ENCODE measurements at places on chromosomes 3 and 15.

DNA sequence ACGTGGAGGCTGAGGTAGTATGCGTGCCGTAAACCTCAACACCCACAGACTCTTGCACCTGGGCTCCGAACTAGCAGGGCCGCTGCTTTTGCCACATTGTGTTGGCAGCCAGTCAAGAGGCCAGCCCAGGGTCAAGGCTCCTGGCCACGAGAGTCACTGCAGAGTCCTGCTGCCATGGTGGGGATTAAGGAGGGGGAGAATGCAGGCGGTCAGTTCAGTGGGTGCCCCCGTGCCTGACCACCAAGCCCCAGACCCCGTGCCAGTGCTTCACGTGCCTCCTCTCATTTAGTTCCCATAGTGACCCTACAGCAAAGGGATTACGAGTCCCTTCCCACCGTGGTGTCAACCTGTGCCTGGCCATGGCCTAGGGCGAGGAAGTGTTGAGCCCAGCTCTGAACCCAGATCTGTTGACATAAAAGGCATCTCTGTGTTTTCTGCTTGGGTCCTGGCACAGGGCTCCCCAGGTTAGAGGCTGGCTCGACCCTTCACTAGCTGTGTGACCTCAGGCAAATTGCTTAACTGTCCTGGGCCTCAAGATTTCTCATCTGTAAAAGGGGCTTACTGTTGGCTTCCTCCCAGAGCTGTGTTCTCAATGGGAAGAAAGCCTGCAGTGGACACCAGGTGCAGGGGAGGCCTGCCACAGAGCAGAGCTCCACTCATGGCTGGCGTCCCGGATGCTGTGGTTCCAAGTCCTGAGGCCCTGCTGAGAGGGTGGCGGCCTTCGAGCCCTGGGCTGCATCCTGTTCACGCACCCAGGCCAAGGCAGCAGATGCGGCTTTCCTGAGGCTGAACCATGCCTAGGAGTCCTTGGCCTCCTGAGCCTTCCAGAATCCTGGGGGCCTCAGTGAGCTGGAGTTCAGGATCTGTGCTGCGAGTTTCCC lies 32.8 kb downstream of the FBLN2 start:
- DNase-seq, result no peak

GRCh38 chr3:27326202-27326601 lies 43.0 kb downstream of the NEK10 start:
- no peak for DNase-seq

- DNase-seq, result no peak
These were observed 86.2 kb upstream of the FRMD4B start for GRCh38 chr3:69472093-69472492.

DNA sequence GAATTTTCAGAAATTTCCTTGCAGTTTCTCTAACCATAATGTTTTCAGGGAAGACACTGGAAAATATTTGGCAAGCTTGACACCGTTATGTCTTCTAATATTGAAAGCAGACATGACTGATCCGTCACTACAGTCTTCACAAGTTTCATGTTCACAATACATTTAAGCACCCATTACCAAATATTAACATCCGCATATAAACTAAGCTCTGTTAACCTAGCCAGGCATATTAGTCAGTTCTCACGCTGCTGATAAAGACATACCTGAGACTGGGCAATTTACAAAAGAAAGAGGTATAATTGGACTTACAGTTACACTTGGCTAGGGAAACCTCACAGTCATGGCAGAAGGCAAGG lies 162.7 kb upstream of the LYSMD4 start:
- DNase-seq, result no peak

DNA sequence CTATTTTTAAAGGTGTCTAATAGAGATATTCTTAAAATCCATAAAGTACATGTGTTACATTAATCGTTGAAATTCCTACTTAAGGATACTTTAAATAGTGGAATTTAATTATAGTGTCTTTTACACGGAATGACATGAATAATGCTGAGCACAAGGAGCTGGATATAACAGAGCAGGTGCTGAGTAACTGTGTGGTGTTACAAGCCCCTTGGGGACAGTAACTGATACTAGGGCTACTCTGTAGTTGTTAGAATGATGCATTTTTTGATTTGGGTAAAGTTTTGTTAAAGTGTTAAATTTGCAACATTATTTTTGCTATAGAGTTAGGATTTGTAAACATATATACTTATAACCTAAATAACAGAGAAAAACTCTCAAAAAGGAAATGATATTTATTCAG lies 1496.1 kb downstream of the OTOL1 start:
- DNase-seq, result no peak

DNA sequence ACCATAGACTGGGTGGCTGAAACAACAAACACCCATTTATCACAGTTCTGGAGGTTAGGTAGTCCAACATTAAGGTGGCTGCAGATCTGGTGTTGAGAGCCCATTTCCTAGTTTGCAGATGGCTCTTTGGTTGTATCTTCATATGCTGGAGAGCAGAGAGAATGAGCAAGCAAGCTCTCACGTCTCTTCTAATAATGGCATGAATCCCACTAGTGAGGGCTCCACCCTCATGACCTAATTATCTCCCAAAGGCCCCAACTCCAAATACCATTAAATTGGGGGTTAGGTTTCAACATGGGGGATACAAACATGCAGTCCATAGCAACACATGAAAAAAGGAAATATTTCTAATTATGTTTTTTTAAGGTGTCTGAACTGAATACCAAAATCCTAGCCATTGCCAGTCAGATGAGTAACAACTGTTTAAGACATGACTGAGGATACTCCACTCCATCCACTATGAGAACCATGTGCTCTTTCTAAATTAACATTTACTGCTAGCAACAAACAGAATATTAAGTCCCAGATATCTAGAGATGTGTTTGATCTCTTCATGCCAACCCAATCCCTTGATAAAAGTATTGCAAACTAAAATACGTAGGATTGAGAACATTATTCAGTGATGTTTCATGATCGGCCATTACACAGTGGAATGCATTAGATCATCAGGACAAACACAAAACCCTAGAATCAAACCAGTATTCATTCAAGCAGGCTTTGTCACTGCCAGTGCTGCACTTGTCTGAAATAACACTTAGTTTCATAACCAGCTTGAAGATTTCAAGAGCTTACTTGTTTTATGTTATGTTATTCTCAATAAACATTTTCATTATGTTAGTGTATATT lies 340.3 kb downstream of the SLC9A9 start:
- DNase-seq, result no peak

DNA sequence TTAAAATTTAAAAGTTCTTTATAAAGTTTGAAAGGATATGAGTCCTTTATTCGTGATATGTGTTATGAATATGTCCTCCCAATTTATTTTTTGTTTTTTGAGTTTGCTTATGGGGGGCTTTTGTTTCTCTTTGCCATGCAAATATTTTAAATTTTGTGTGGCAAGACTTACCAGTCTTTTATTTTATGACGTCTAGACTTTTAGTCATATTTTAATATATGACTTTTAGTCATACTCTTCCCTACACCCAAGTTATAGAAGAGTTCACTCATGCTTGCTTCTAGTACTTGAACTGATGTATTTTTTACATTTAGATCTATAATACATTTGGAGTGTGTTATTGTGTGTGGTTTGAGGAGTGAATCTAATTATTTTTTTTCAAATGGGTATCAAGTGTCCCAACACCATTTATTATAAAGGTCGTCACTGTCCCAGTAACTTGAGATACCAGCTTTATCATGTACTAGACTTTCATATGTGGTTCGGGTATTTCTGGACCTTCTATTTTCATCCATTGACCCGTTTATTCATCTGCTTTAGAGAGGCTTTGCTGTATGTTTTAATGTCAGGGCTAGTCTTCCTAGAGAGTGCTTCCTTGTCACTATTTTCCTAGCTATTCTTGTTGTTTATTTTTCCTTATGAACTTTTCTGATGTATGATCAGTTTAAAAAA lies 755 bp downstream of the PARP15 start:
- no peak for DNase-seq

- no peak for DNase-seq
These were observed 51.0 kb upstream of the ATP13A3 start for GRCh38 chr3:194537732-194538247.

- no peak for DNase-seq
These were observed 555.6 kb upstream of the RGMA start for GRCh38 chr15:93644595-93644994.

DNA sequence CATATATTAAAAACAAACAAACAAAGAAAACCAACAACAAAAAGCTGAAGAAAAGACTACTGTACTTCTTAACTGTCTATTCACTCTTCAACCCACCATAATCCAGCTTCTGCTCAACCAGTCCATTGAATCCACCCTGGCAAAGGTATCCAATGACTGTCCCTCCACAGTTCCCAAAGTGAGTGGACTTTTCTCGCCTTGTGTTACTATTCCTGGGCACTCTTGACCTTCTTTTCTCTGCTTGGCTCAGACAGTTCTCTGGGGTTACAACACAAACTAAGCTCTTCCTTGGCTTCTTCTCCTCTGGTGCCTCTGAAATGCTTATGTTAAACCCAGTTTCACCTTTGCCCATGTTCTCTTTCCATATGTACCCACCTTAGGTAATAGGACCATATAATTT lies 420.2 kb downstream of the PLCL2 start:
- no peak for DNase-seq

Measured in hematopoietic multipotent progenitor cell treated with erythropoietin and hydrocortisone succinate and interleukin-3 and kit ligand, for 15 days (in vitro differentiated cells).